Spinal cord (tissue), 10 donors: ENCODE measurements at places on chromosomes 5 and 9. TPM values are rescaled to one million over a fixed set of nuclear protein-coding genes. Genes with fewer than 3 reads are reported as not detected.

- DNase-seq, result peak; percentile 83
Observed at GRCh38 chr9:81671880-81672280, 17.5 kb downstream of the TLE1 start.

NMUR2 gene
- 0.30 TPM for total RNA-seq

- DNase-seq, result no peak
Observed at GRCh38 chr9:133200631-133201030, 8.4 kb downstream of the OBP2B start.

GRCh38 chr9:114364134-114365041, 23.4 kb downstream of the AKNA start:
- no peak for DNase-seq

GRCh38 chr5:79576606-79577289, 35.5 kb upstream of the TENT2 start:
- DNase-seq, result no peak

DNA sequence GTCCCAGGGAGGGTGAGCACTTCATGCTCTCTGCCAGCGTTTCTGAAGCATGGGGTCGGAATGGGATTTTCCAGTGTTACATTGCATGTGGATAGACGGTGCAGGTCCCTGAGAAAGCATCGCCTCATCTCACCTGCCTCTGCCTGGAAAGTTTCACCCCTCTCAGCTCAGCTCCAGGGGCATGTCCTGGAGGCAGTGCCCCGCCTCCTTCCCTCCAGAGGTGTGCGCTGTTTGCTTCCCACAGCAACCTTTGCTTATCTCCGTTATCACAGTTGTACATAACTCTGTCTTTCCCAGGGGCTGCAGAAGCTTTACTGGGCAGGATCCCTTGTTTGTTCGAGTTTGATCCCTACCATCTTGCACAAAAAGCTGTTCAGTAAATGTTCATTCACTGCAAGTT, 10.7 kb upstream of the CREBRF start:
- DNase-seq, result no peak

LYSMD3 gene
- total RNA-seq, result 13.7 TPM

DNA sequence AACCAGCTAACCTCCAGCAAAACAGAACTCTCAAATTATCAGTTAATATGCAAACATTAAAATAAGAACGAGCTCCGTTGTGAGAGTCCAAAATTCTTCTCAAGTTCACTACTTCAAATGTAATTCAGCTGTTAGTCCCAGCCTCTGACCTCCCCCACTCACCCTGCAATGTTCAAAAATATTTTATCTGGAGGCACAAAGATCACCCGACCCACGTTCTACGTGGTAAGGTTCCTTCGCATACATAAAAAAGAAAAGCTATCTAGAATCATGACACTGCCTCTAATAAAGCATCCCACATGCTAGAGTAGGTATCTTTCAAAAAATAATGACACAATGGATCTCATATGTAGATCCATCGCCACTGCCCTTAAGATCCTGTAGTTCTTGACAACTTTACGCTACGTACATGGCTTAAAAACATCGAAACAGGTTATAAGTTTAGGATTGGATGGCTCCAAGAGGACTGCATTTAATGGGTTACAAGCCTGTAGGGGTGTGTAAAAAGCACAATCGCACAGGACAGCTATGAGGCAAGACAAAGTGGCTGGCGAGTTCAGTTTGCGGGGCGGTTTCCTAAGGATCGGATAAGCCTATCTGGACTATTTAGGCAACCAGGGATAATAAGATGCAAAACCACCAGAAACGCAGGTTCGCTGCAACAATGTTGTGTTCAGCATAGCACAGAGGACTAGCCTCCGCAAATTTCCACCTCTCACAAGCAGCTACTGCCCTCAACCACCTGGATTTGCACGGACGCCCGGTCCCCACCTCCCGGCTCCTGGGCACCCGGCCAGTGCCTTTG, 969 bp downstream of the CLK4 start:
- DNase-seq, result no peak
